Activated T-cell treated with anti-CD3 and anti-CD28 coated beads for 4 hours (primary cell): ENCODE measurements at places on chromosomes 16 and 17.

GRCh38 chr17:63517825-63518534, 5.2 kb upstream of the KCNH6 start:
- no peak for DNase-seq

DNA sequence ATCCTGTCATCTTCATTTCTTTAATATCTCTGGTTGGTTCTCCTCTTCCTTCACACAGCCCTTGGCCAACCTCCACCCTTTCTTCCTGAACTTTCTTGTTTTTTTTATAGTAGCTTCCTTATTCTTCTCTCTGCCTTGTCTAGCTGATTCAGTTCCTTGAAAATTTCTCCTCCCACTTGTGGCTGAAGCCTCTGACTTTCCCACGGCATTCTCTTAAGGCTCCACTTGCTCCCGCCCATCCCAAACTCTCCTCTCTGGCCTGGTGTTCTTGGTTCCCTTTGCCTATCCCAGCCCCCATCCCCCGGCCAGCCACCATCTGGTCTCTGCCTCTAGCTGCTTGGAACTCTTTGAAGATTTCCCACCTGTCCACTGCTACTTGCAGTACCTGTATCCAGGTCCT, 29.1 kb downstream of the NLRP1 start:
- no peak for DNase-seq

DNA sequence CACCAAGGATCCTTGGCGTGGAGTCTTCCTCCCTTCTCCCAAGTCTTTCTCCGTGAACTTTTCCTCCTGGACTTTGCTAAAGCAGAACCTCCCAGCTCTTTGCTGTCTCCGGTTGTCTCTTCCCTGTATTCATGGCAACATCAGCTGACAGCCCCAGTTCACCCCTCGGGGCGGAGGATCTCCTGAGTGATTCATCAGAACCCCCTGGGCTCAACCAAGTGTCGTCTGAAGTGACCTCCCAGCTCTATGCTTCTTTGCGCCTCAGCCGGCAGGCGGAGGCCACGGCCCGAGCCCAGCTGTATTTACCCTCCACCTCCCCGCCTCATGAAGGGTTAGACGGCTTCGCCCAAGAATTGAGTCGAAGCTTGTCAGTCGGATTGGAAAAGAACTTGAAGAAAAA, 943 bp downstream of the CNTROB start:
- no peak for DNase-seq

DNA sequence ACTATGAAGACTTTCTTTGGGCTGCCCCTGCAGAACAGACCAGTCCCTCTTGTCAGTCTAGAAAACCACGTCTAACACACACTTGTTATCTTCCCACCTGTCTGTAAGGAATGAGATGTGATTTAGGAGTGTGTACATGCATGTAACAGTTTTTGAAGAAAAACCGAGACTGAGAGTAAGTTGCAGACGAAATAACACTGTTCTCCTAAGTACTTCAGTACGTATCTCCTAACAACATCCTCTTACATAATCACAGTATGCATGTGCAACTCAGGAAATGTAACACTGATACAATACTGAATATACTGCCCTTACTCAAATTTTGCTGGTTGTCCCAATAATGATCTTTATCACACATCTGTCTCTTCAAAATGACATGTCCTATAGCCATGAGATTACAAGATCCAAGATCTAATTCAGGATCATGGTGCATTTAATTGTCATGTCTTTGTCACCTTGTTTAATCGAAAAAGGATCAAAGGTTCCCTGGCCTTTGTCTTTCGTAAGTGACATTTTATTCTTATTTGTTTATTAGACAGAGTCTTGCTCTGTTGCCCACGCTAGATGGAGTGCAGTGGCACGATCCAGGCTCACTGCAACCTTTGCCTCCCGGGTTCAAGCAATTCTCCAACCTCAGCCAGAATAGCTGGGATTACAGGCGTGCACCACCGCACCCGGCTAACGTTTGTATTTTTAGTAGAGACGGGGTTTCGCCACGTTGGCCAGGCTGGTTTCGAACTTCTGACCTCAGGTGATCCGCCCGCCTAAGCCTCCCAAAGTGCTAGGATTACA, 25.6 kb downstream of the CREBBP start:
- no peak for DNase-seq
